Activated naive CD8-positive, alpha-beta T cell treated with anti-CD3 and anti-CD28 coated beads, Interleukin-2, amount 10 ng/mL, durations not matched to agents 7 days and 5 days (primary cell): ENCODE measurements at places on chromosomes 6 and 20. TPM values are rescaled to one million over a fixed set of nuclear protein-coding genes. Genes with fewer than 3 reads are reported as not detected.

- H3K27ac ChIP-seq = no peak overlapping the region
- peaks cover 22% of the 10 kb centered on the region for H3K4me1 ChIP-seq
- no peak for DNase-seq
- no peaks in the 10 kb centered on the region for H3K27me3 ChIP-seq
- H3K36me3 ChIP-seq = peaks cover 46% of the 10 kb centered on the region
- H3K4me3 ChIP-seq = no peak overlapping the region
Measured at GRCh38 chr6:89970609-89971337, 76.5 kb downstream of the GJA10 start.

Gene GRIK2
- not detected for total RNA-seq

Gene FAXC
- total RNA-seq = not detected

Gene TAAR2
- total RNA-seq = not detected

DNA sequence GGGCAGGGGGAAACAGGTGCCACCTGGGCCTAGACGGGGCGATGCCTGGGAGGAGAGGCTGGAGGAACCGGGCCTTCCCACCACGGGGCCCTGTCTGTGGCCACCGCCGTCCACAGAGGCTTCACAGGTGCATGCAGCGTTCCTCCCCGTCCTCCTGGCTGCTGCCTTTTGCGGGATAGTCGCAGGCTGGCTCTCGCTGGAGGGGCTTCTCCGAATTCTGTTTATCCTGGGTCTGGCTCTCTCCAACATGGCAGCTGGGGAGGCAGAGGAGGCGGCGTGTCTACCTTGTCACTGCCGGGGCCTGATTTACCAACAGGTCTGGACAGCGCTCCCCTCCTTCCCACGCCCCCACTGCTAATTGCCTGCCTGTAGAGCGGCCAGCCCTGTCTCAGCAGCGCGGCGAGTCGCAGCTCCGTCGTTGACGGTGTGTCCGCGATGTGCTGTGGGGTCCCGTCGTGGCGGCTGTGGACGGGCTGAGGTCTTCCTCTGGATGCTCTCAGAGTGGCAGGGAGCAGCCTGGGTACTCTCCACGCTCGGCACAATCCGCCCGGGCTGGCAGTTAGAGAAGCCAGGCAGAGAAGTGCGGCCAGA is 262.9 kb downstream of the TAF4 start:
- DNase-seq = no peak
- no peaks in the 10 kb centered on the region for H3K36me3 ChIP-seq
- no peak overlapping the region for H3K27ac ChIP-seq
- no peak overlapping the region for H3K4me3 ChIP-seq
- no peaks in the 10 kb centered on the region for H3K4me1 ChIP-seq
- peaks cover 7% of the 10 kb centered on the region for H3K27me3 ChIP-seq

Gene APOM
- total RNA-seq = 4.6 TPM

DNA sequence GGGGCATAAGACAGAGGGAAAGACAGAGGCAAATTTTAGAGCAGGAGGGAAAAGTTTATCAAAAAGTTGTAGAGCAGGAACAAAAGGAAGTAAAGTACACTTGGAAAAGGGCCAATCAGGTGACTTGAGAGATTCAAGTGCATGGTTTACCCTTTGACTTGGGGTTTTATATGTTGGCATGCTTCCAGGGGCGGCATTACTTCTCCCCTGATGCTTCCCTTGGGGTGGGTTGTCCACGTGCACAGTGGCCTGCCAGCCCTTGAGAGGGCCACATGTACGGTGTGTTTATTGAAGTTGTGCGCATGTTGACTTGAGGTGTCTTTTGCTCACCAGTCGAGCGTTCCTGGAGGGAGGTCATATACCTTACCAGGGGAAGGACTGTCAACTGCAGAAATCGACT is 259.5 kb upstream of the JARID2 start:
- H3K4me1 ChIP-seq = no peaks in the 10 kb centered on the region
- no peaks in the 10 kb centered on the region for H3K36me3 ChIP-seq

Gene TNFAIP3
- total RNA-seq = 88.6 TPM

Gene UBE2J1
- 27.9 TPM for total RNA-seq

DNA sequence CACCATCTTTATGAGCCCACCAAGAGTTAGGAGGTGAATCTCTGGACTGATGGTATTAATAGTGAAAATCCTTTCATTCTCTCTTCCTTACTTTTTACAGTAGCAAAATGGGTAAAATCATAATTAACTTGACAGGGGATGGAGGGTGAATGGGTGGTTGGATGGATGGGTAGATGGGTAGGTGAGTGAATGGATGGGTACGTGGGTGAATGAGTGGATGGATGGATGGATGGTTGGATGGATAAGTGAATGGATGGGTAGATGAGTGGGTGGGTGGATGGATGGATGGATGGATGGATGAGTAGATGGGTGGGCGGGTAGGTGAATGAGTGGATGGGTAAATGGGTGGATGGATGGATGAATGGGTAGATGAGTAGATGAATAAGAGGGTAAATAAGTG is 63.2 kb downstream of the BMP7 start:
- H3K27ac ChIP-seq = no peak overlapping the region
- H3K27me3 ChIP-seq = peaks cover 6% of the 10 kb centered on the region
- H3K36me3 ChIP-seq = no peaks in the 10 kb centered on the region
- H3K4me3 ChIP-seq = no peak overlapping the region
- no peak for DNase-seq
- H3K4me1 ChIP-seq = no peaks in the 10 kb centered on the region

DNA sequence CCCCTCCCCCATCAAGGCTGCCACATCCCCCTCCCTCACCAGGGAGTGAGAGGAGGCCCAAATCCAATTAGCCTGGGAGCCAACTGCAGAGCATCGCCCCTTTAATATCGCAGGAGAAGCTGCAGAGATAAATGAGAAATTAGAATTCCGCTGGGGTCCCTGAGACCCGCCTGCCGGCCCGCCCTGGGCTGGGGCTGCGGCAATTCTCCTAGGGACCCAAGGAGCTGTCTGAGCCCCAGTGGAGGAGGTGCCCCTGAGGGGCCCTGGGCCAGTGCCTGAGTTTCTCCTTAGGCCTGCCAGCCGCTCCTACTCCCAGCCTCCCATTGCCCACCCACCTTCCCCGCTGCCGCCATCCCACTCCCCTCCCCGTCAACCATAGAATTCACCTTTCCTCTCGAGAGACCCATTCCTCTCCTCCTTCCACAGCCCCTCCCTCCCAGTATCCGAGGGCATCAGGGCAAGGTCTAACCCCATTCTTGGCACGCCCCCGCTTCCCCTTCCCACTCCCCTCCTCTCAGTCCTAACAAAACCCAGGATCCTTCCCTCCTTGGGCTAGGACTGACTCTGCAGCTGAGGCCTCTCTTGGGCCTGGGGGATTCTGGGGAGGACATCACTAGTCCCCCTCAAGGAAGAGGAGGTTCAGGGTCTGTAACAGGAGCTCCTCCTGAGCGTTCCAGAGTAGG is 20.0 kb upstream of the CDH22 start:
- no peak overlapping the region for H3K27ac ChIP-seq
- H3K4me3 ChIP-seq = no peak overlapping the region
- H3K4me1 ChIP-seq = no peaks in the 10 kb centered on the region
- DNase-seq = no peak

Gene SLC17A1
- total RNA-seq = not detected

Gene EPHA7
- total RNA-seq = not detected

DNA sequence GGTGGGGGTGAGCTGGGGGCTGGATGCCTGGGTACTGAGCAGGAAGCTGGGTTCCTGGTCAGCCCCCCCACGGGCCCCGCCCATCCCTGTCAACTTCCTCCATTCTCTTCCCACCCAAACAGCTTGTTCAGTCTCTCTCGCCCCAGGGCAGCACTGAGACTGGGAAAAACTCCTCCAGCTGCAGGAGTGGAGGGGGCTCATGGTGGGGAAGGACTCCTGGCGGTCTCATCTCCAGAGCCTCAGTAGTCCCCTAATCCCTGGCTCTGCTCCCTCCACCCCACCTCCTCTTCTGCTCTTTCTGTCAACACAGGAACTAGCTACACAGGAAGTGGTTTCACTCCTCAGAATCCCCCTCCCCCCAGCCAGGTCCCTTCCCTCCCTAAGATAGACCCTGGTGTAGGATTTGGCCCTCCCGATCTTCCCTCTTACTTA is at the start of gene GPSM3:
Gene GPSM3 (minus strand): TSS at position 36 of the 432 bp plus-strand sequence. CDS start 130 bp downstream, outside the sequence.
- H3K36me3 ChIP-seq = peaks cover 30% of the 10 kb centered on the region
- H3K27me3 ChIP-seq = no peaks in the 10 kb centered on the region
- H3K4me3 ChIP-seq = peak within 1 kb of the TSS; percentile 94
- DNase-seq = peak; percentile 76
- peaks cover 36% of the 10 kb centered on the region for H3K4me1 ChIP-seq

Gene KLHDC3
- 69.4 TPM for total RNA-seq

Gene HMGCLL1
- not detected for total RNA-seq

DNA sequence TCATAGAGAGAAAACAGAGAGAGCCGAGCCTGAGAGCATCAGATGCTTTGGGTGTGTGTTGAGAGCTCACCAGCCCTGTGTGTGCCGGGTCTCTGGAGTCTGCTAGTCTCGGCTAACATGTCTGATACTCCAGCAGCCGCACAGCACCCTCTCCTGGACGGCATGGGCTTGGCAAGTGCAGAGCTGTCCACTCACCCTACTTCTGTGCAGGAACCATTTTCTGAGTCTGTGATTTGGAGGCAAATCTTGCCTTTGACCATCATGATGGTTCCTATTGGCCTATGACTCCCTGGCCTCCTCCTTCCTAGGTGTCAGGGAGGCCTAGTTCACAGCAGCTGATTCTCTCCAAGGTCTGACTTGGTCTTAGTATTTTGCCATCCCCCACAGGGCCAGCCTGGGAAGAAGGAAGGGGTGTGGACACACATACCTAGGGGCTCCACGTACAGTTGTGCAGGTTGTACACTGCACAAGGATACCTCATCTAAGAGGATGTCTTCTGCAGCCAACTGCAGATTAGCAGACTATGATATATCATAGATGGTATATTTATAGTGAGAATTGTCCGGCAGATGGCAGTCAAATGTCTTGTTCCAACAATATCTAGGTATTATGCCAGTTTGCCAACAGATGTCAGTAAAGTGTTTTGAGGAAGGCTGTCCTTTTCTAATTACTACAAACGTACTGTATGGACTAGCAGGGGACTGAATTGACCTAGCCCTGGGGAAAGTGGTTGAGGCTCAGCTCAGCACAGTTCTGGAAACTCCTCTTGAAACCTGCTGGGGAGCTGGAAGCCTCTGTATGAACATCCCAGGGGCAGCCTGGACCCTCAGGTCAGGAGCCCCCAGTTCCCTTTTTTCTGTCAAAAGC is 13.0 kb downstream of the FGD2 start:
- H3K36me3 ChIP-seq = peaks cover 10% of the 10 kb centered on the region
- H3K27me3 ChIP-seq = no peaks in the 10 kb centered on the region
- DNase-seq = peak; percentile 90
- peak overlapping the region; percentile 31 for H3K4me3 ChIP-seq
- H3K4me1 ChIP-seq = peaks cover 51% of the 10 kb centered on the region

DNA sequence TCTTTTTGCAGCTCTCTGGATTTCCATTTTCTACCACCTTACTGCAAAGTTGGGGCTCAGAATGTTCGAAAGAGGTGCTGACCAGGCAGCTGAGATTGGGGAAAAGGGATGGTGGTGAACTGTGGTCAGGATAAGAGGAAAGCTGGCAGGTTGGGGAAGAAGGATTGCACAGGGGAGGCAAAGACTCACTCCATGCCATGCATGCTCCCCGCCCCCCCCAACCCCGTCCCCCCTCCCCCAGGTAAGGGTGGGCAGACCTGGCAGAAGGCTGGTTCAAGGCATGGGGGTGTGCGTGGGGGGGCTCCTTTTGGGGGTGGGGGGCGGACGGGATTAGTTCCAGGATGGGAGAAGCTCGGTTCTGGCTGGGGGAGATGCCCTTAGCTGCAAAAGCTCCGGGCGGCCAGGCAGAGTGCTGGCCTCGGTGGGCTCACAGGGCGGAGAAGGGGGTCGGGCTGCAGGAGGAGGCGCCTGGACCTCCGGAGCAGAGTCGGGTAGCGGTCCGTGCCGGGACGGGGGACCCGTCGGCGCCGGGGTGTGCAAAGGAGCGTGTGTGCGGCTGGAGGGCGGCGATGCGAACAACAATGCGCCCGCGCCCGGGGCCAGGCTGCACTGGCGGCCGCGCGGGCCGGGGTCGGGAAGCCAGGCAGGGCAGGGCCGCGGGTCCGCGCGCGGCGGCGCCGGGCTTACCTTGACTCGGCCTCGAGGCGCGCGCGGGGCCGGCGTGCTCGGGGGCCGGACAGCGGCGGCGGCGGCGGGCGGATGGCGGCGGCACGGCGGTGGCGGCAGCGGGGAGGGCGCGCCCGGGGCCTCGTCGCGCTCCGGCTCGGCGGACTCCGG is 880 bp downstream of the ADNP start:
- H3K27me3 ChIP-seq = no peaks in the 10 kb centered on the region
- peak overlapping the region; percentile 97 for H3K27ac ChIP-seq

Gene TRIM15
- total RNA-seq = not detected

- H3K4me3 ChIP-seq = peak overlapping the region; percentile 77
- DNase-seq = peak; percentile 42
- H3K36me3 ChIP-seq = peaks cover 25% of the 10 kb centered on the region
- peaks cover 39% of the 10 kb centered on the region for H3K4me1 ChIP-seq
- H3K27me3 ChIP-seq = no peaks in the 10 kb centered on the region
- H3K27ac ChIP-seq = peak overlapping the region; percentile 96
Measured at GRCh38 chr6:158290659-158291058, 21.6 kb upstream of the TULP4 start.

GRCh38 chr6:20341096-20341495 is 60.6 kb upstream of the E2F3 start:
- no peak overlapping the region for H3K27ac ChIP-seq
- no peak overlapping the region for H3K4me3 ChIP-seq
- H3K4me1 ChIP-seq = peaks cover 18% of the 10 kb centered on the region
- H3K36me3 ChIP-seq = peaks cover 2% of the 10 kb centered on the region

Gene DEFB124
- total RNA-seq = not detected

Gene HTR1E
- total RNA-seq = not detected

- H3K27ac ChIP-seq = no peak overlapping the region
- no peak overlapping the region for H3K4me3 ChIP-seq
- H3K36me3 ChIP-seq = peaks cover 15% of the 10 kb centered on the region
- no peak for DNase-seq
Measured at GRCh38 chr6:142183351-142183750, 36.3 kb downstream of the VTA1 start.
